Stimulated activated CD8-positive, alpha-beta memory T cell treated with anti-CD3 and anti-CD28 coated beads, Interleukin-4, amount 100 ng/mL, for 1 hour (primary cell): ENCODE measurements at places on chromosomes 7 and 10.

GRCh38 chr7:40151504-40151903 lies 16.7 kb downstream of the SUGCT start:
- DNase-seq = no peak

DNA sequence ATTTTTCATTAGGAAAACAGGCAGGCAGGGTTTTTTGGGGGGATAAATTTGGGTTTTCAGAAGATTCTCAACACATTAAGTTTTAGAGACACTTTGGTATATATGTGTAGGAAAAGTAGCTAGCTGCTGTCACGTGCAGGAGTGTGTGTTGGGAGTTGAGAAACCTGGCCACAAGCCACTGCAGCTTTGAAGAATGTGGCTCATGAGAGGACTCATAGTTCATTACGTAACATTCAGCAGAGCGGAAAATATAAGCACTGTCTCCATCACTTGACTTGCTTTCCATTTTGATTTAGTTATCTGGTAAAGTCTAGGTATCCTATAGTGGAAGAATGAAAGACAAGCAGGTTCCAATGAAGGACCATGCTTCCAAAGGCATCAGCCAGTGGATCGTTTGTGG lies 31.2 kb downstream of the SMNDC1 start:
- DNase-seq = no peak

DNA sequence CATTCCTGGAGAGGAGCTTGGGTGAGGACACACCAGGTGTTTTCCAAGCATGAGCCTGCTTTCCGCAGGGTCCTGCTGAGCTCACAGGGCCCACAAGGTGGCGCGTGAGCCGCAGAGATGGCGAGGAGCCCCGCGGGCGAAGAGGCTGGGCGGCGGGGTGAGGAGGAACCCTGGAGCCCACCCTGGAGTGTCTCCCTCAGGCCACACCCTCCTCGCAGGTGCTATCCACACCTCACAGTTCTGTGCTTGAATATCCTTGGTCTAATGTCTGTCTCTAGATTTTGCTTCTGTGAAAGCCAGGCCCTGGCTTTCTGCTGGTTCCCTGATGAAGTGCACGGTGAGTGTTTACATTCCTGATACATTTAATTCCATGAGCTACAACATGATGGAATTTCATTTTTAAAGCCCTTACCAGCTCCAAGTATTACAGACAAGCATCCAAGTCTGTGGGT lies 433.6 kb downstream of the ACTR3B start:
- no peak for DNase-seq

- DNase-seq = no peak
Observed at GRCh38 chr7:25638590-25639244, 410.4 kb upstream of the NPVF start.

DNA sequence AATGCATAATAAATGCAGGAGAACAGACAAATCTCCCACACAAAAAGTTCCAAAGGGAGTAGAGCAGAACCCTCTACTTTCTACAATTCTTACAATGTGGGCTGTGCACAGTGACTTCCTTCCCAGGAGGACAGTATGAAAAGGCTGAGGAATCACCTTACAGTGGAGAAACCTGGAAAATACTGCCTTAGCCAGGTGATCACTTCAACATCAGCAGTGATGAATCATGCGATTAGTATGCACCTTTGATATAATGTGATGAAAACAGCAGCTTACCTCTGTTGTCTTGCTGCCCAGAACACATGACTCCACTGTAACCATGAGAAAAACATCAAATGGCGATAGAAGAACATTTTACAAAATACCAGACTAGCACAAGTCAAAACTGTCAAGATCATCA lies 329.7 kb upstream of the POM121L12 start:
- no peak for DNase-seq

DNA sequence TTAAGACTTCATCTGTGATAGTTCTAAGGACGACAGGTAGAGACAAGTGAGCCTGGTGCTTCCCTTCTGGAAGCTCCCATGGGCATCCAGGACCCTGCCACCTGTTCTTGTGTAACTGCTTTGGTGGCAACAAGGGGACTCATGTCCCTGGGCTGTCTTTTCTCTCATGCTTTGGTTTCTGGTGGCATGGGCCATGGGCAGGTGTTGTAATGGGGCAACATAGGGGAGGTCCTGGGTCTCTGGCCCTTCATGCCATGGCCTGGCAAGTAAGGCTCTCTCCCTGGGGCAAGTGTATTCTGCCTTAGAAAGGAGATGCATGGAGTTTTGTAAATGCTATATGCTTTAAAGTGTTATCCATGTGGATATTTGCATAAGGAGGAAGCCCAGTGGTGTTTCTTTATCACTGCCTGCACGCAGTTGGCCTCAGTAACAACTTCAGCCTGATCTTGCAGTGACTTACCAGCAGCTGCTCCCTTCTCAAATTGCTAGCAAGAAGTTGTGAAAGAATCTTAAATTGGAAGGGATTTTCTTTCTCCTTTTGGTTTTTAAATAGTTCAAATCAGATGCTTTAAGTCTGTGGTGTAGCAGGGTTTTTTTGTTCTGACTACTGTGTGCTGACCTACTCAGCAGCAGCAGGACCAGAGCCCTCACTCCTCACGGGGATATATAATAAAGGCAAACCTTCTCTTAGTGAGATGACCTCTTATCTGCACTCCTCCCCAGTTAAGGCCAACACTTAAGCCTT lies 39.9 kb downstream of the OGDH start:
- no peak for DNase-seq

- no peak for DNase-seq
Observed at GRCh38 chr10:33571616-33572015, 237.1 kb upstream of the NRP1 start.

- DNase-seq = no peak
Observed at GRCh38 chr10:120735773-120736371, 115.3 kb upstream of the WDR11 start.

- no peak for DNase-seq
Observed at GRCh38 chr10:53898532-53898931, 902.5 kb downstream of the PCDH15 start.

DNA sequence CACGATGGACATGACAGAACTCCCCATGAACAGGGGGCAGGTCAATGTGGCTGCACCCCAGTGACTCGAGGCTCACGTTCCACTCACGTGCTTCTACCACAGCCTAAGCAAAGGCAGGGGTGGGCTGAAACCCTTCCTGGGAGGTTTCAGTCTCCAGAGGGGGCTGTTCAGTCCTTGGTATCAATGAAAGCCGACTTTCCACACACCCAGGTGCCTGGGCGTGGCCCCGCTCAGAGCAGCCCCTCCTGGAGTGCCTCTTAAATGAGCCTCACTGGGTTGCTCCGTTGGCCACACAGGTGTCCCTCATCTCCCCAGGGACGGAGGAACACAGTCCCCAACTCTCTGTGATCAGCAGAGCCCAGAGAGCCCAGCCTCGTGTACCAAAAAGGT lies 90.5 kb upstream of the PDGFA start:
- DNase-seq = no peak

DNA sequence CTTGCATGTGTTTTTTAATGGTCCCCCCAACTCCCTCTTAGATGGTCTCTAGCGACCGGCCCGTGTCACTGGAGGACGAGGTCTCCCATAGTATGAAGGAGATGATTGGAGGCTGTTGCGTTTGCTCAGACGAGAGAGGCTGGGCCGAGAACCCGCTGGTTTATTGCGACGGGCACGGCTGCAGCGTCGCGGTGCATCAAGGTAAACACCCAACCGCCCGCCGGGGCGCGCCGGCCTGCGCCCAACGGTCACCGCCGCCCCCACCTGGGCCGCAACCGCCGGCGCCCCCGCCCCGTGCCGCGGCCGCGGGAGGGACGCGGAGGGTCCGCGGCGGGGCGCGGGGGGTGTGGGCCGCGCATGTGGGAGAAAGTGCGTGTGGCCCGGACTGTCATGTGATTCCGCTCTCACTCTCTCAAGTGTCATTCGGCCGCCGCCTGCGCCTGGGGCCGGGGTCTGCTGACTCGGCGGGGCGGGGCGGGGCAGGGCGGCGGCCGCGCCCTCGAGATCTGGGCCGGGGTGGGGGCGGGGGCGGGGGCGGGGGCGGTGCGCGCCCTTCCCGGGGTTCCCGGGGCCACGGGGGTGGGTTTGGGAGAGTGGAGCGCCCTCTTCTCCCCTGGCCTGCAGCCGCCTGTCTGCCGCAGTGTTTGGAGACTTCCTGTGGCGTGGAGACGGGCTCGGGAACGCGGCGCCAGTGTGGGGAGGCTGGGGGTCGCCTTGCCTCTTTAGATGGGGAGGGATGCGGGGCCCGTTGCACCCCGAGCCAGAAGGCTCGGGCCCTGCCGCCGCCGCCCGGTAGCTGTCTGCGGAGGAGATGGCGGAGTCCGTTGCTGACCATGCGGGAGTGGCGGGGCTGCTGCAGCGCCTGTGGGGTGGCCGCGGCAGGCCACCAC lies 817 bp downstream of the MLLT10 start:
- no peak for DNase-seq

DNA sequence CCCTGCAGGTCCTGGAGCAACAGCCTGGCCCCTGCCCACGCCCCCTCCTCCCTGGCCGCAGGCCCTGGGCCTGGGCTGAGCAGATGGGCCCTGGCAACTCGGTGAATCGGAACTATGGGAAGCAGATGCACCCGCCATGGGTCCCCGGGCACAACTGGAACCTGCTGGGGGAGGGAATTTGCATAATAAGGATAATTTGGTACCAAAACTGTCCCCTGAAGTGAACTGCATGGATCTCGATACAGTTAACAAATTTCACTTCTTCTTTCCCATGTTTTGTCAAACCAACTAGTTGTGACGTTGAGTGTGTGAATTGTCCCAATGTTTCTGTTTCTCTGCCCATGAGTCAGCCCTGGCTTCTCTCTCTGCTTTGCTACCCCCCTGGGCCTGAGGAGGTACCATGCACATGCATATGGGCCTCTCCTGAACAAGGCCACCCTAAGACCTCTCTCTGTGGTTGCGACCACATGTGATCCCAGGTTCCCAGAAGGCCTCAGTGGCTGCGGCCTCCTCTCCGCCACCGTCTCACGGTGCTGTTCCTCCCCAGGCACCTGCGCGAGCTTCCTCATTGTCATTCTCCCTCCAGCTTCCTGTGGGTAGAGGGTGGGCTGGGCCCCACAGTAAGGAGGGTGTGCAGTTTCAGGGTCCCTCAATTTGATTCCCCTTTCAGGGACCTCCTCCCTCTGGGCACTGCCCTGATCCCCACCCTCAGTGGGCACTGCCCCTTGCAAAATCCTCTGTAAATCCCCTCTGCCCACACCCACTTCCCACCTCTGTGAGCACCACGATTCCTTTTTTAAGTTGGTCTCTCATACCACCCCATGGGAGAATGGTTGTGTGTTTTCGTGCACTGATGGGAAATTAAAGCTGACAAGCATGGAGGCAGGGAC lies 40.0 kb downstream of the FIGNL1 start:
- no peak for DNase-seq

DNA sequence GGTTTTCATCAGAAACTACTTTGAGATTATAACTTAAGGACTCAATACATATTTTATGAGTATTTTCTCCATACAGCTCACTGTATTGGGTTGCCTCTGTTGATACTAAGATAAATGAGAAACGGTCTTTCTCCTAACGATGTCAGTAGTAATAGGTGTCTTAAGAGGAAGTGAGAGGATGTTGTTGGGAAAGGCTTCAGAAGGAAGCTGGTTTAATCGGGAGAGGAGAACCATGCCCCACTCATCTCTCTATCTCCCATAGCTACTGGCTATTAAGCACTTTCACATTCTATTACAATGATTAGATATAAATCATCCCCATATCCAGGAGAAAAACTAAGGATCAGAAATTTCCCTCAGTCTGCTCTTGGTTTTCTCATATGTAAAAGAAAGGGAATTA lies 2.0 kb downstream of the CLEC5A start:
- no peak for DNase-seq

DNA sequence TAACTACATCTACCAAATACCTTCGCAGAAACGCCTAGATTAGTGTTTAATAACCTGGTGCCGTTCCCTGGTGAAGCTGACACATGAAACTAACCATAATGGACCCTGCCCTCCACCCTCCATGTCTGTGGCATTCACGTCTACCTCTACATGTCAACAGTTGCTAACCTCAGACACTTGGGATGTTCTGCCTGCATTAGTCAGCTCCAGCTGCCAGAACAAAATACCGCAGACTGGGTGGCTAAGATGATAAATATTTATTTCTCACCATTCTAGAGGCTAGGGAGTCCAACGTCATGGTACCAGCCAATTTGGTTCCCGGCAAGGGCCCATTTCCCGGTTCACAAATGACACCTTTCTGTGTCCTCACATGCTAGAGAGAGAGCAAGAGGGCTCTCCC lies 118.5 kb upstream of the CHST15 start:
- DNase-seq = no peak

DNA sequence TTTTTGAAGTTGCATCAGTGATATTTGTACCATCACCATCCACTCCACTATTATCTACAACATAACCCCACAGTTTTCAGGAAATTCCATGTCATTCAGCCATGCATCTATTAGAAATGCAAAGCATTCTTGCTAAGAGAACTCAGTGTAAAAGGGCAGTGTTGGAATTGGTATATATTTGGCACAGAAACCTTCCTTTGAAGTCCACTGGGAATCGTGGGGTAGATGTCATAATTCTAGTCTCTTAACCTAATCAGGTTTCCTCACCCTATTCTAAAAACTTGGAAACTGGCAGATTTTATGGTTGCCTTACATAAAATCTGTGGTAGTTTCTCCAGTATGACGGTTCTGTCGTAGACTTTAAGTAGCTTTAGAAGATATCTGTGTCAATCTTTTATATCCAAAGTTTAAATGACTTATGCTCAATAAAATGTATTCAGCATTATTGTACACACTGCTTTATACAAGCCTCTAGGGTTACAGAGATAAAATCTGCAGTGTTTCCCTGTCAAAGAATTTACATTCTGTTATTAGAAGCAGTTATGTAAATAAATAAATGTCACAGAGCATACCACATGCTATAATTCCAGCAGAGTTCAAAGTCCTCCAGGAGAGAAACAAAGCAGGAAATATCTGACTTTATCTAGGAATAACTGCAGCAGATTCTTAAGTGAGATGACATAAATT lies 704.4 kb upstream of the CELF2 start:
- no peak for DNase-seq

DNA sequence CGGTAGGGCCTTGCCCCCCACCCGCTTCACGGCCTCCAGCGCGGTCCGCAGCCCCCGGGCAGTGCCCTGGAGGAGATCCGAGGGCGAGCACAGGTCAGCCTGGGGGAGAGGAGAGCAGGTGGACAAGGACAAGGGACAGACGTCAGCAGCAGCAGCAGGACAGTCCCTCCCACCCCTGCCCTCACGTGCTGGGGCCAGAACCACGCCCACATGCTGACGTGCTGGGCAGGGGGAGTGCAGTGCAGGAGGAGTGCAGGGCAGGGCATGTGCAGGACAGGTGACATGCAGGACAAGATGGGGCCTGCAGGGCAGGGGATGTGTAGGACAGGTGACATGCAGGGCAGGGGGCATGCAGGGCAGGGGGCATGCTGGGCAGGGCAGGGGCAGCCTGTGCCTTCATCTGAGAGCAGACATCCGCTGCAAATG lies 1.5 kb upstream of the SAP25 start:
- DNase-seq = no peak

DNA sequence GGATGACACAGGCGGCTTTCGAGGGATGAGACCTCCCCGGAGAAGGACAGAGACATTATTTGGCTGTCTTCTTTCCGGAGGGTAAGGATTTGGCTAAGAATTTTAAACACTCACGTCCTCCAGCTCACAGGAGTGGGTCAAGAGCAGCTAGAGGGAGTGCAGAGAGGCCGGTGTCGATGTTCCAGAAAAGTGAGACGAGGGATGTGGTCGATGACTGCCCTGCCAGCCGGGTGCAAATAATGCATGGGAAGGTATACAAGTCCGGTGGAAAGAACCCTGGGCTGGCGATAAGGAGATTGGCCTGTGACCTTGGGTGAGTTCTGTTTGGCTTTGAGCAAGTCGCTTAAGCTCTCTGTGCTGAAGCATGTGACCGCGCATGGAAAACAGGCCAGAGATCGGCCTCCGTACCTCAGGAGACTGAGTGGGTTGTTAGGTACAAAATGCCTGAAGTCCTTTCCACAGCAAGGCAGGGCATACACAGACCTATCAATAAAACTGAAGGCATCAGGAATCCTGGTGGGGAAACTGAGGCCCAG lies 149.1 kb downstream of the UBE2H start:
- no peak for DNase-seq
